ENCODE measurements at places on chromosomes 3 and 15. TPM values are rescaled to one million over a fixed set of nuclear protein-coding genes. Genes with fewer than 3 reads are reported as not detected.

MYL3 gene
- not detected for total RNA-seq

SMARCC1 gene
- total RNA-seq = 18.6 TPM

CCDC54 gene
- total RNA-seq = not detected

C2CD4A gene
- 1.3 TPM for total RNA-seq
